ENCODE measurements at places on chromosomes 3 and 15.

- DNase-seq: peak; percentile 61
Measured at GRCh38 chr3:135992072-135992471, 26.5 kb downstream of the PPP2R3A start.

DNA sequence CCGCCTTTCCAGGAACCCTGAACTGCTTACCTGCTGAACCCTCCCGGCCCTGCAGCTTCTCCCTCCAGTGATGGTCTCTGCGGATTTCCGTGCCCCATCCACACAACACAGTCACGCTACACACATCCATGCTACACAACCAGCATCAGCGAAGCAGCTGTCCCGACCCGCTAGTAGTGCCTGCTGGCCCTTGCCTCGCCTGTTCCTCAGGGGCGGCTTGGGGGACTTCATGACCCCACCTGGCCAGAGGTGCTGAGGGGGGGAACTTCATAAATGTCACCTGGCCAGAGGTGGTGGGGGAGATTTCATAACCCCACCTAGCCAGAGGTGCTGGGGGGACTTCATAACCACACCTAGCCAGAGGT lies 530 bp upstream of the TUBGCP5 start:
- DNase-seq: no peak

GRCh38 chr3:42277676-42278075 lies 11.7 kb upstream of the CCK start:
- DNase-seq: no peak

- no peak for DNase-seq
Measured at GRCh38 chr3:10453431-10454163, 51.8 kb downstream of the ATP2B2 start.

DNA sequence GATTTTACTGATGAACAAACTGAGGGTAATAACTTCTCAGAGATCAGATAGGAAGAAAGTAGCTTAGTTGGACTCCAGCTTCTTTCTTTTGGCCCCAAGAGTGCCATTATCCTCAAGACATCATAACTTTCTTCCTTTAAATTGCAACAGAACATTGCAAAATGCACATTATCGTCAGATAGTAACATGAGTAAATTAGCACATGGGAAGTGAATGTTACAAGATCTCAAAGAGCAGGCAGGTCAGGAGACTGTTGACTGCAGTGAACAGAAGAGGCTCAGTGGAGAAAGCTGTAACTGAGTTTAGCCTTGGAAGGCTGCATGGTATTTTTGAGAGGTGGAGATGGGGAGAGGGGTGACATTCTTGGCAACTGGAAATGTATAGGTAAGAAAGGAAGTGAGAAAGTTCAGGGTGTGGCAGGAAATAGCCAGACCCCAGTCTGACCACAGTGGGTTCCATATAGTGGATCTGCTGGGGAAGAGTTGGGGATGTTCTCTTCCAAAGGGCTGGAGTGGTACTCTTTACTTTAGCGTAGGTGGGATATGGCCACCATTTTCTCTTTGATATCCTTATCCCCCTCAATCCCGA lies 307.7 kb downstream of the RPLP1 start:
- no peak for DNase-seq

DNA sequence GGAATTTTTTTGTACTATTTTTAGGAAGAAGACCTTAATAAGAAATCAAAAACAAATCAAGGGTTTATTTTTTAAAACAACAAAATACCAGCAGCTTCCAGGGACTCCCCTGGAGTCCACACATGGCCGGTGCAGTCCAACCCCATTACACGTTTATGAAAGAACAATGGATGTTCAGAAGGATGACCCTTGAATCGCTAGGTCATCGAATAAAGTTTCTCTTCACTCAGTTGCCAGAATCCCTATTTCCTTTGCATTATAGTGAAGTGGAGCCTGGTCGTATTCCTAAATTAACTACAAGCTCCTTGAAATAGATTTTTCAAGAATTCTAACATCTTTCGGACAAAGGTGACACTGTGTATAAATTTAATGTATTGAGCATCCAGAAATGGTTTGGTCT lies 95.1 kb downstream of the BDH1 start:
- no peak for DNase-seq

DNA sequence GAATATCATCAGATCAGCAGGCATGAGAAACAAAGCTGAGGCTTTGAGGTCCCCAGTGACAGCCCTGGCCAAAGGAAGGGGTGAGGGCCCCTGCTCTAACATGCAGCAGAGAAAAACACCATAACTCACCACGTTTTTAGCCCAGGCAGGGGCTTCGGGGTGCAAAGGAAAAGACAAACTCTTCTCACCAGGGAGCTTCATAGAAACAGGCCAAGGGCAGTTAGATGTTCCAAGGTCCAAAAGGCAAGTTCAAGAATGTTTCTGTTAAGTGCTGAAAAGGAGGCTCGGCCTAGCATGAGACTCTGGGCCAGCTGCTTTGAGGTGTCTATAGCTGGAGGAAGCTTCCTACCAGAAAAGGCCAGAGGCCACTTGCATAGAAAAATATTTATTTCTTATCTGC lies 608.4 kb upstream of the CFAP20DC start:
- DNase-seq: no peak

GRCh38 chr3:41198526-41198925 lies 779 bp upstream of the CTNNB1 start:
- no peak for DNase-seq

DNA sequence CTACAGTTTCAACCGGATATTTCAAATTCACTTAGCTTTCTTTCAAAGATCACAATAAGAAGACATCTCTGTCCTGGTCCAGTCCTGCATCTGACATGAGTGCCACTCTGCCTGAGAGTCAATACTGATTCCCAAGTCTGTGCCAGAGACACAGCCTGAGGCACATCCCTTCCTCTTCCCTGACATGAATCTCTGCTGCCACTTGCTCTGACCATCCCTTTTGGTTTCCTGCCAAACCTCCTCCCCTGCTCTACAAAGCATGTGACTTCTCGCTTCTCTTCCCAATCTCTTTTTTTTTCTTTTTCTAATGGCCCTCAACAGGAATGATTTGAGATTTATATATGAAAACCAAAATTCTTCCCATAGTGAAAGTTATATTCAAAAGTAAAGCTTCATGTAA lies 117.9 kb downstream of the MECOM start:
- no peak for DNase-seq

DNA sequence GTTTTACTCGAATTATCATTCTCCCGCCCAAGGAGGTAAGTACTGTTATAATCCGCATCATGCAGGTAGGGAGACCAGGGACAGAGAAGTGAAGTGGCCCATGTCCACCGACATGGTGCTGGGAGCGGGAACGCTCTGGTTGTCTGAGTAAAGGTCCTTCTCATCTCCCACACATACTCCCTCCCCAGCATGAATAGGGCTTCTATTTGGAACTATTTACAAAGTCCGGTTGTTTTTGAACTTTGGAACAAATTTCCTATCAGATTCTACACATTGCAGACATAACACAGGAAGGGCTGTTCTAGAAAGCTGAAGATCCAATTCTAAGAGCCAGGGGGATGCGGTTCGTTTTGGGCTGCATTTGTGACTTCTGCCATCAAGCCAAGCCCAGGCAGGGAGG lies 94.8 kb upstream of the TLE3 start:
- DNase-seq: no peak

- DNase-seq: no peak
Measured at GRCh38 chr3:24387000-24387399, 107.7 kb downstream of the THRB start.

GRCh38 chr15:98530570-98530969 lies 117.8 kb upstream of the IGF1R start:
- DNase-seq: no peak

- DNase-seq: no peak
Measured at GRCh38 chr3:122559906-122560305, 4.2 kb downstream of the PARP9 start.

GRCh38 chr3:19632099-19633074 lies 301.6 kb downstream of the EFHB start:
- no peak for DNase-seq

DNA sequence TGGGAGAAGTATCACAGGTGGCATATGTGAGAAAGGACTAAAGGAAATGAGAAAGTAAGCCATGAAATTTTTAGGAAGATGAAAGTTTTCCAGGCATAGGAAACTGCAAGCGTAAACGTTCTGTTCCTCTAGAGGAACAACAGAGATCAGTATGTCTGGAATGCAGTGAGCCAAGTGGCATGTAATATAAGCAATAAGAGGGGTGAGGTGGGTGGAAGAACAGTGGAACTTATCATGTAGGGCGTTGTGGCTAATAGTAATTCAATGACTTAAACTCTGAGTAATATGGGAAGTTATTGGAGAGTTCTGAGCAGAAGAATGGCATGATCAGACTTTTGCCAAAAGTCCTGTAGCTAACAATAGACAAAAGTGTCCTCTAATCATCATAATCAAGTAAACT lies 902.9 kb downstream of the EPHA3 start:
- peak; percentile 35 for DNase-seq

DNA sequence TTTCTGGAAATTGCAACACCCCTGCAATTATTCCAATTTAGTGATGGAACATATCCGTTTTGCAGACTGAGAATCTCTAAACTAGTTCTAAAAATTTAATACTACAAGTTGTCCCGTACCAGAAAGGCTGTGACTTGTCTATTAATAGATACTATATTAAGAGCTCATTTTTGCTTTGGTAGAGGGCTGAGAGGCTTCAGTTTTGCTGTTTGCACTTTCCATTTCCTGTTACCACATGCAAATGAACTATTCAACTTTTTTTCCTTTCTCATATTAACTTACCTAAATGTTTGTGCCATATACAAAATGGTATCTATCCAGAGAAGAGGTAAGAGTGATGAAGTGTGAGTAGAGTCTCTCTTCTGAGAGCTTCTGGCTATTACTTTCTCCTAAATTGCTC lies 101.5 kb upstream of the CRBN start:
- no peak for DNase-seq

DNA sequence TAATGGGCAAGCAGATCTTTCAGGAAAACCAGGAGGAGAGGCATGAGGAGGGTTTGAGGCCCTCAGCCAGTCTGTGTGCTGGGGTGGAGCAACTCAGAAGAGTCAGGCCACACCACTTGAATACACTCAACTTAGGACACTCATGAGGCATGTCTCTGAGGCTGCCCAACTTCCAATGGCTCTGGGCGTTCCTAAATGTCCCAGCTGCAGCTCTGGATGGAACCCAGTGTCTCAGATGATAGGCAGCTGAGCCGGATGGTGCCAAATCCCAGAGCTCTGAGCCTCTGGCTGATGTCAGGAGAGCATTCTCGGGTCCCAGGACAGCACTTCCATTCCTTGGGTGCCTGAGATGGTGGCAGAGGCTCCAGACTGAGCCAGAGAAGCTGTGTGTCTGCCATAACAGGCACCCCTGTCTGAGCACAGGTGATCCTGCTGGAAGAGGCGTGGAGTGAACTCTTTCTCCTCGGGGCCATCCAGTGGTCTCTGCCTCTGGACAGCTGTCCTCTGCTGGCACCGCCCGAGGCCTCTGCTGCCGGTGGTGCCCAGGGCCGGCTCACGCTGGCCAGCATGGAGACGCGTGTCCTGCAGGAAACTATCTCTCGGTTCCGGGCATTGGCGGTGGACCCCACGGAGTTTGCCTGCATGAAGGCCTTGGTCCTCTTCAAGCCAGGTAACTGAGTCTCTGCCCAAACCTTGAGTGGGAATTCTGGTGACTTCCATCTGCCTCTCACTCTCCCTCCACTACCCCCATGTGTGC lies 2.8 kb downstream of the NR2E3 start:
- DNase-seq: no peak

DNA sequence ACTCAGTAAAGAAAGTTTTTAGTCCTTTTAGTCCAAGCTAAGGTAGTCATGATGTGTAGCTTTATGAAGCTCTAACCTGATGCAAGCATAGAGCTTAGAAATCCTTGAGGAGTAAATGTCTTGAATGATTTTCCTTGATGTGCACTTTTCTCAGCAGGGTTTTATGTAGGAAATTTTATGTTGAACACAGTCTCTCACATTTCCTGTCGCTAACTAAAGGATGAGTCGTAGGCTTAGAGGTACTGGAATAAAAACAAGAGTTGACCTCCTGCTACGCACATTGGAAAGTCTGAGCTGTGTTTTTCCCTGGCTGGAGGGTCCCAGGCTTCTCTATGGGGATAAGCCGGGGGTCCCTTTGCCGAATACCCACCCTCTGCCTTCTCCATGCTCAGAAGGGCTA lies 34.7 kb upstream of the ZPLD1 start:
- DNase-seq: peak; percentile 14

DNA sequence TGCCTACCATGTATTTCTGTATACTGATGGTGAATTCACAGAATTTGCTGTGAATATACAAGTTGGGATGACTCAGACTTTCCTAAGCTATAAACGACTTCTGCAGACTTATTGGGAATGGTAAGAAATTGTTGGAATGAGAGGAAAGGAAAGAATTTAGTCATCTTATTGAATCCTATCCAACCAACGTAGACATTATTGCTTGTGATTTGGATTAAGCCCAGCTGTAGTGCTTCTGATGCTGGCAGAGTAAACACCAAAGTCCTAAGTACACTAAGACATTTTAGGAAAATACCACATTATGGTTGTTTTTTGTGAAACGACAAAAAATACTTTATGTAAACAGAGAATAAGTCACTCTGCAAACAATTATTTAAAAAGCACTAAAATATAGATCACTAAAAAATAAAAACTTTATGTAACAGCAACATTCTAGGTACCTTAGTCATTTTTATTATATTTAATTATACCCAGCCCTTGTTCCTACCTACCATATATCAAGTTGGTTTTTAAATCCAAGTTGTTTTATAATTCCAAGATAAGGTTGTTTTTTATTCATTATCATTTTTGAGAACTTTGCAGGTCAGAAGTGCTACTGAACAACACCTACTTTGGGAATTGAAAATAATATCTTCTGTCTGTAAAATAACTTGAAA lies 99.2 kb upstream of the MLF1 start:
- DNase-seq: peak; percentile 75

GRCh38 chr3:40179016-40179415 lies 130.5 kb upstream of the EIF1B start:
- DNase-seq: peak; percentile 31

GRCh38 chr3:22475665-22476240 lies 724.7 kb upstream of the ZNF385D start:
- DNase-seq: no peak

- DNase-seq: no peak
Measured at GRCh38 chr3:127764841-127765362, 57.4 kb downstream of the MGLL start.

- DNase-seq: no peak
Measured at GRCh38 chr3:34568766-34569165, 770.3 kb downstream of the PDCD6IP start.

GRCh38 chr3:157618075-157618760 lies 115.0 kb upstream of the VEPH1 start:
- peak; percentile 27 for DNase-seq

DNA sequence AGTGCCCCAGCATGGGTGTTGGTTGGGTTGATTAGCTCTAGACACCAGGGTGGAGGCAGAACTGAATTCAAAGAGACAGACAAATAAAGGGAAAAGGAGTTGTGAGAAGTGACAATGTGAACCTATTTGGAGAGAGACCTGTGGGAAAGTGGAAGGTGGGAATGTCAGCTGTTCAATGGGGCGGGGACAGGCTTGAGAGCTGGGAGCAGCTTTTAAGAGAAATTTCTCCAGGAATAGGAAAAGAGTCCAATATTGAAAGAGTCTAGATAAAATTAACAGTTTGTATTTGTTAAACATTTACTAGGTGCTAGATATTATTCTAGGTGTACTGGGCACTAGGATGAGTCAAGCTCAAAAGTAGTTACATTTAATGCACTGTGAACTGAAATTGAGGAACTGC lies 225.3 kb downstream of the GAP43 start:
- DNase-seq: no peak

Measured in non-pigmented ciliary epithelial cell (primary cell).